ENCODE measurements at places on chromosomes 5 and 9.

DNA sequence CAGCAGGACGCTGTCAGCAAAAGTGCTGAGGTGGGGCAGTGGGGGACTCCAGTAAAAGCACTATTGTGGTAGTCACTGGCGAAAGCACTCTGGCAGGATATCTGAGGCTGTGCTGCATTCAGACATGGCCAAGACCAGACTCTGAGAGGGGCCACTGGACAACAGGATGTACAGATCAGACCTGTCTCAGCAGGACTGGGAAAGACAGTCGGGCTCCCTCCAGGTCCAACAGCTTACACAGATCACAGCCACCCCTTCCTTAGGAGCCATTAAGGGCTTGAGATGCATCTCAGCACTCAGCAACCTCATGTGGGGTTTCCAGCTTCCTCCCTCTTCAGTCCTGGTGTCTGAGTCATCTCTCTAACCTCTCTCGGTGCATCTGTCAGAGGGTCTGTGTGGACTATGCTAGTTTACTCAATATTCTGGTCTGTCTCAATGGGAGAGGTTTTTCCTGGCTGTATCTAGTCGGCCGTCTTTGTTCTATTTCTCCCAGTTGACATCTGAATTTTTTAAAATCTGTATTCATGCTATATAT lies 154.5 kb downstream of the CWC27 start:
- DNase-seq: no peak

GRCh38 chr9:79661886-79662536 lies 90.2 kb downstream of the TLE4 start:
- no peak for DNase-seq

DNA sequence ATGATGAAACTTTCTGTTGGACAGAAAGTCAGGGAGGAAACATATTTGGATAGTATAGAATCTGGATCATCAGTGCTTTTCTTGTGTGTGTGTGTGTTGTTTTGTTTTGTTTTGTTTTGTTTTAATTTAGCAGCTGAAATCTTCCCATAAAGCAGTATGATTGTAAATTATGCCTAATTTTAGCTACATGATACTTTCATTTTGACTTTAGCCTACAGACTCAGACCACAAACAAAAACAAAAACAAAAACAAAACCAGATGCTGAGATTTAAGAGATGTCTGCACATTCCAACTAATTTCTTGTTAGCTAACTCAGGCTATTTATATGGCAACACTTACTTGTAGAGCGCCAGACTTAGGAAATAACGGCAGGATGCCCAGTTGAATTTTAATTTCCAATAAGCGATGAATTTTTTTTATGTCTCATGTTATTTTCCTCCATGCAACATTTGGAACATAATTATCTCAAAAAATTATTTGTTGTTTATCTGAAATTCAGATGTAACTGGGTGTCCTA lies 119.5 kb upstream of the TRPC7 start:
- no peak for DNase-seq

- DNase-seq: no peak
These were observed 201.6 kb upstream of the IRX1 start for GRCh38 chr5:3393920-3394597.

DNA sequence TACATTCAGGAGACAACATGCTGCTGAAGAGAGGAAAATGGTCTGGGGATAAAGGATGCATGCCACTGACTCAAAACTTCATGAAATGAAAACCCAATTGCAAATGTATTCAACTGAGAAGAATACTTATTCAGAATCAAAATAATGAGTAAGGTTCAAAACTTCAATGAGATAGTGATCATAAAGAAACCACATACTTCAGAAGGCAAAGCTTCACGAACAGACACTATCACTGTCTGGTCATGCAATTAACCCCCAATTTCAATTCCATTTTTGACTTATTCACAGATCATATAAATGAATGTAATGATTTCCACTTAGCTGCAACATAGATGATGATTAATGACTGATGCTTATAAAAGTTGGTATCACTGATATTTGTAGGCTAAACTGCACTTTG lies 33.0 kb upstream of the CTNNAL1 start:
- DNase-seq: no peak

- no peak for DNase-seq
These were observed 31.6 kb downstream of the DUSP1 start for GRCh38 chr5:172739375-172739774.

GRCh38 chr5:34005681-34006080 lies 2.2 kb downstream of the AMACR start:
- DNase-seq: no peak

GRCh38 chr5:56330806-56331205 lies 97.7 kb upstream of the ANKRD55 start:
- no peak for DNase-seq

GRCh38 chr9:107029146-107029545 lies 166.2 kb downstream of the ZNF462 start:
- DNase-seq: no peak

Measured in stimulated activated CD4-positive, alpha-beta T cell treated with anti-CD3 and anti-CD28 coated beads, Interleukin-1b, Interleukin-23, amount 100 ng/mL, for 1 hour (primary cell).